ENCODE measurements at places on chromosomes 12 and 14. TPM values are rescaled to one million over a fixed set of nuclear protein-coding genes. Genes with fewer than 3 reads are reported as not detected.

AICDA gene
- total RNA-seq: not detected

PA2G4 gene
- total RNA-seq: 175 TPM

KLRG1 gene
- total RNA-seq: 0.69 TPM

CISTR gene
- not detected for total RNA-seq

ASIC1 gene
- 13.5 TPM for total RNA-seq

CDKN1B gene
- total RNA-seq: 25.9 TPM

GPR65 gene
- not detected for total RNA-seq

BMP4 gene
- 0.87 TPM for total RNA-seq

ENDOU gene
- total RNA-seq: not detected

GRCh38 chr14:93821051-93821450 is 32.8 kb upstream of the PRIMA1 start:
- H3K27ac ChIP-seq: no peak overlapping the region
- H3K36me3 ChIP-seq: no peaks in the 10 kb centered on the region
- no peaks in the 10 kb centered on the region for H3K27me3 ChIP-seq

DNA sequence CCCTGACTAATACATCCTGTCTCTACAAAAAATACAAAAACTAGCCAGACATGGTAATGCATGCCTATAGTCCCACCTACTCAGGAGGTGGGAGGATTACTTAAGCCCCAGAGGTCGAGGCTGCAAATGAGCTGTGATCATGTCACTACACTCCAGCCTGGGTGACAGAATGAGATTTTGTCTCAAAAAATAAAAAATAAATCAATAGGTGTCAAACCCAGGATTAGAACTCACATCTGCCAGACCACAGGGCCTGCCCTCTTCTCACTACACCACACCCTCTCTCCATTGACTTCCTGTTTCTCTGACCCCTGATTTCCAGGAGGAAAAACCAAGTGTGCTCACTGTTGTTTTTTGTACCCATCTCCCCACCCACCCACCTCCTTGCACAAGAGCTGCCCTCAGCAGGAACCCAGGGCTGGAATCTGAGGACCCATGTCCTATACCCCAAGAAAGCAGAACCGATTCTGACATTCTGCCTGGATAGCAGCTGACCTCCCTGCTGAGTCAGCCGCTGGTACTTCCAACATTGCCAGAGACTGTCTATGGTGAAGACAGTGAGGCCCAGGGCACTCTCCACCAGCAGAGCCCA is 6.2 kb downstream of the CMKLR1 start:
- no peaks in the 10 kb centered on the region for H3K4me1 ChIP-seq
- H3K27ac ChIP-seq: no peak overlapping the region
- no peak for DNase-seq
- no peak overlapping the region for H3K4me3 ChIP-seq
- no peaks in the 10 kb centered on the region for H3K27me3 ChIP-seq

DNA sequence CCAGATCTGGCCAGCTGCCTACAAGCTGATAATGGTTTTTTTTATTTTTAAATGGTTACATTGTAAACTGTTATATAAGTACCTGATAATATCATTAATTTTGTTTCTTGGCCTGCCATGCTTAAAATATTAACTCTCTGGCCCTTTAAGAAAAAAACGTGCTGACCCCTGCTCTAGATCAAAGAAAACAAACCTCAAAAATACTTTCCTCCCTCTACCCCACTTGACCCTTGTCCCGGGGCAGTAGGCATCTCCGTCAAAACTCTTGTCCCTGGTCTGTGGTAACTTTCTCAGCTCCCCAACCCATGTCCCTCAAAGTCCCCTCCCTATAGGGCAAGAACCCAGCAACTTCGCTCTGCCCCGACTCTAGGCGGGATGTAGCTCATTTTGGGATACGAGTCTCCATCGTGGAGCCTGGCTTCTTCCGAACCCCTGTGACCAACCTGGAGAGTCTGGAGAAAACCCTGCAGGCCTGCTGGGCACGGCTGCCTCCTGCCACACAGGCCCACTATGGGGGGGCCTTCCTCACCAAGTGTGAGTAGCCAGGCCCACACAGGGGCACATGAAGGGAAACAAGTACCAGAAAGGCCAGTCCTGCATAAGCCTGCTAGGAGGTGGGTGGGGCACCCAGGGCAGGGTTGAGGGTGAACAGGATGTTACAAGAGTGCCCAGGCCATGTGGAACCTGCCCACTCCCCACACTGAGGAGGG is 3.5 kb downstream of the RDH5 start:
- H3K27ac ChIP-seq: no peak overlapping the region
- no peaks in the 10 kb centered on the region for H3K27me3 ChIP-seq
- DNase-seq: no peak

DNA sequence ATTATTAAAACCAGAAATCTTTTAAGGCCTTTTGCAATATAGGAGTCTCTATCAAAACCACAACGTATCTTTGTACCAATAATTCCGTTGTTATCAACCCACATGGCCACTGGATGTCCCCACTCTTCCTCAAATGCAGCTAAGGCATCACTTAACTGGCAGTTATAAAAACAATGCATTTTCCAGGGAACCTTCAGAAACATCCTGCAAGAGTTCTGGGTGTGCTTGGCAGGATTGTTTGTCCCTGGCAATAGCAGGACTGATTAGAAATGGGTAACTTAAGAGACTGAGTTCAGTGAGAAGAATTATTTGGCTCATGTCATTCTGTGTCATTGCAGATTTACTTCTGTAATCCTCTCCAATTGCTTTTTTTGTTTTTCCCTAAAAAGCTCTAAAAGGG is 112.0 kb downstream of the SLC15A5 start:
- DNase-seq: no peak
- H3K4me1 ChIP-seq: no peaks in the 10 kb centered on the region
- H3K36me3 ChIP-seq: no peaks in the 10 kb centered on the region
- H3K27me3 ChIP-seq: no peaks in the 10 kb centered on the region

- no peaks in the 10 kb centered on the region for H3K4me1 ChIP-seq
- H3K36me3 ChIP-seq: peaks cover 6% of the 10 kb centered on the region
- no peak overlapping the region for H3K4me3 ChIP-seq
- no peak for DNase-seq
- no peaks in the 10 kb centered on the region for H3K27me3 ChIP-seq
- no peak overlapping the region for H3K27ac ChIP-seq
These were observed 28.3 kb downstream of the MDM1 start for GRCh38 chr12:68303850-68304249.

DNA sequence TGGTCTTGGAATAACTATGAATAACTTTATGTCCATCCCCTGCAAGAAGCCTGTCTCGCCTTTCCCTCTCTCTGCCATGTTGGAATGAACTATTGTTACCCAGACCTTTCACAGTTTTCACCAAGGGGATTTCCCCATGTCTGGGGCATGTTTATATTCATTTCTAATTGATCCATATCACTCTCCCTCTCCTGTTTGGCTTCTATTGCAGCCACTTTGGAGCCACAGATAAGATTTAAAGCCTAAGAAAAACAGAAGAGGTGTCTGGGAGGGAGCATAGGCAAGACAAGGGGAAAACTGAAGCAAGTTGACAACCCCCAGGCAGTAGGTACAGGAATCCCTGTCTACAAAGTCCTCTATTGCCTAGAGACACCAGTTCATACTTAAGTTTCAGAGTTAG is 41.0 kb upstream of the FOXJ2 start:
- no peak for DNase-seq
- no peaks in the 10 kb centered on the region for H3K36me3 ChIP-seq
- H3K4me1 ChIP-seq: no peaks in the 10 kb centered on the region

DNA sequence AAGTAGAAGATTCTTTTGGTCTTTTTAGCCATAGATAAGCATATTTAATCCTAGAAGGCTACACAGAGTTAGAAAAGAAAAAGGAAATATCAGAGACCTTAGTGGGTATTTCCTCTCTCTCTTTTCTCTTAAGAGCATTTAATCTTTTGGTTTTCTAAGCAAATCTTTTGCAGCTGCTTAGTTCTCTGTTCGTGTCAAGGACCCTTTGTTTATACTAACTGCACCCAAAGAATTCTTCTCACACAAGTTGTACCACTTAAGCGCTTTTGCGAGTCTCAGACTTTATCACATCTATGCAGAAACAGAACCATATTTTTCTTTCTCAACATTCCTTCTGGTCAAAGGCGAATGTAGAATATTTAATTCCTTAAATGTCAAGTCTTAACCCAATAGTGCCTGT is 17.9 kb upstream of the NID2 start:
- no peak overlapping the region for H3K27ac ChIP-seq
- H3K27me3 ChIP-seq: peaks cover 2% of the 10 kb centered on the region
- H3K4me1 ChIP-seq: no peaks in the 10 kb centered on the region
- no peak for DNase-seq
- H3K36me3 ChIP-seq: no peaks in the 10 kb centered on the region
- no peak overlapping the region for H3K4me3 ChIP-seq

GRCh38 chr12:104767261-104767660 is 190.8 kb downstream of the SLC41A2 start:
- no peak for DNase-seq
- H3K4me1 ChIP-seq: no peaks in the 10 kb centered on the region
- no peaks in the 10 kb centered on the region for H3K36me3 ChIP-seq
- H3K27me3 ChIP-seq: no peaks in the 10 kb centered on the region

- H3K27ac ChIP-seq: no peak overlapping the region
- H3K4me3 ChIP-seq: no peak overlapping the region
- H3K27me3 ChIP-seq: no peaks in the 10 kb centered on the region
- no peaks in the 10 kb centered on the region for H3K36me3 ChIP-seq
- no peak for DNase-seq
These were observed 136.1 kb upstream of the SLC38A2 start for GRCh38 chr12:46508651-46509050.

GRCh38 chr12:108930155-108930554 is 50.3 kb downstream of the DAO start:
- H3K4me1 ChIP-seq: no peaks in the 10 kb centered on the region
- no peak overlapping the region for H3K27ac ChIP-seq
- DNase-seq: no peak
- peaks cover 3% of the 10 kb centered on the region for H3K27me3 ChIP-seq
- no peak overlapping the region for H3K4me3 ChIP-seq

GRCh38 chr12:6950811-6951540 is at the start of gene PTPN6:
Gene PTPN6 (plus strand): TSS chr12:6951356. CDS start chr12:6951513, 157 bp downstream.
- H3K27me3 ChIP-seq: no peaks in the 10 kb centered on the region
- peaks cover under 1% of the 10 kb centered on the region for H3K4me1 ChIP-seq
- H3K36me3 ChIP-seq: no peaks in the 10 kb centered on the region
- no peak within 1 kb of the TSS for H3K4me3 ChIP-seq

DNA sequence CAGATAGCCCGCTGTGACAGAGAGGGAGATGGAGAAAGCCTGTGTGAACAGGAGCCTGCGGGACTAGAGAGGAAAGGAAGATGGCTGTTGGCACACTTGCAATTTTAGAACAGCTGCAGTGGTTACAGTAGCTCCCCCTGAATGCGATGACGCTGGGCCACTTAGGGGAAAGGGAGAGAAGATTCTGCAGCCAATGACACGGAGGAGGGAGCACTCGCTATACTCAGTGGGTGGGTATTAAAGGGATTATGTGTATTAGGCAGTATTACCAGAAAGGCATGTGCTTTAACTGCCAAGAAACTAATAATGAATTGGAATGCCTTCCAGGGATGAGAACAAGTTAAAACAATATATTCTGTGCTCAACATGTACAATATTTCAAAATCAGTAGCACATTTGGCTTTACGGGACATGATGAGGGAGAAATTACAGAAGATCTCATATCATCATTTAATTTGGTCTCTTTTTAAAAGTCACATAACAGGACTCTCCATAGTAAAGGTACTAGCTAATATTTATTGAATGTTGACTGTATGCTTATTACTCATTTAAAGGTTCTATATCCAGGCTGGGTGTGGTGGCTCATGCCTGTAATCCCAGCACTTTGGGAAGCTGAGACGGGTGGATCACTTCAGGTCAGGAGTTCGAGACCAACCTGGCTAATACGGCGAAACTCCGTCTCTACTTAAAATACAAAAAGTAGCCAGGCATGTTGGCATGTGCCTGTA is 35.9 kb upstream of the FOS start:
- H3K36me3 ChIP-seq: no peaks in the 10 kb centered on the region
- H3K27me3 ChIP-seq: no peaks in the 10 kb centered on the region
- H3K4me1 ChIP-seq: no peaks in the 10 kb centered on the region
- H3K4me3 ChIP-seq: no peak overlapping the region
- H3K27ac ChIP-seq: no peak overlapping the region

DNA sequence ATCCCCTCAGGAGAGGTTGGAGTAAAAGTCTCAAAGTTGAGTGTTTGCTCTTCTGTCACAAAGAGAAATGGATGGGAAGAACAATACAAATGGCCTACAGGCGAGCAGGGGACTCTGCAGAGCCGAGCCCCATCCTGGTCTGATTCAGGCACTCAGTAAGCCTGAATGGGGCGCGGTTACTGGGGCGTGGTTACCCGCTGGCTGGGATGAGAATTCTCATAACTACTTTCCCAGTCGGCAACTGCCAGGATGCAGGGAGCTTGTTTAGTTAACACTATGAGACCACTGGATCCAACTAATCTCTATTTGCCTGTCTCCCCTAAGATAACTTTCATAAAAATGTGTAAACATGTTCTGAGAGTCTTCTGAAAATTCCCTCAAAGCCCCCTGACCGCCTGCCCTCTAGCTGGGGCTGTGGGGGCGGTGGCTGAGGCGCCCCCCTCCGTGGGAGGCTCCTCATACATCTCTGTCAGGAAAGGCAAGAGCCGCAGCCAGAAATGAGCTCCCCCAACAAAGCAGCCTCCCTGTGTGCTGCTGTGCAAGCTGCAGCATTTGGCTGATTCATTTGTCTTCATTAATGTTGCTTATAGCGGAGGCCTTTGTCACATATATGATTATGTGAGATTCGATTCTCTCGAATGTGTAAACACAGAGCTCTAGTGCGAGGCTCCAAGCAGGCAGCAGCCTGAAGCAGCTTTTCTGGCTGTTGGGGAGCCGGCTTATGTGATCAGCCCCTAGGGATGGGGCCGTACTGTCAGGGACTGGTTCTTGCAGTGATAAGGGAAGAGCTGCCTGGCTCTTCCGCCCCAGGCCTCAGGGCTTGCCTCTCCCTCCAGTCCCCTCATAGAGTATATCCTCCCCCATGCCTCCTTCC is 126.1 kb upstream of the ARHGAP5 start:
- DNase-seq: no peak
- no peak overlapping the region for H3K4me3 ChIP-seq
- no peaks in the 10 kb centered on the region for H3K36me3 ChIP-seq
- H3K27me3 ChIP-seq: no peaks in the 10 kb centered on the region
- H3K4me1 ChIP-seq: no peaks in the 10 kb centered on the region

- H3K27ac ChIP-seq: no peak overlapping the region
- H3K4me1 ChIP-seq: no peaks in the 10 kb centered on the region
- no peak for DNase-seq
These were observed 18.6 kb downstream of the LGMN start for GRCh38 chr14:92729634-92730358.

GRCh38 chr12:119206348-119207062 is 27.8 kb downstream of the HSPB8 start:
- H3K4me3 ChIP-seq: no peak overlapping the region
- no peak overlapping the region for H3K27ac ChIP-seq

GRCh38 chr12:130700492-130701401 is 15.4 kb downstream of the RIMBP2 start:
- no peaks in the 10 kb centered on the region for H3K4me1 ChIP-seq
- no peak overlapping the region for H3K27ac ChIP-seq
- no peak for DNase-seq
- H3K36me3 ChIP-seq: no peaks in the 10 kb centered on the region
